Liver (tissue), 10 donors: ENCODE measurements at places on chromosomes 2 and 18. TPM values are rescaled to one million over a fixed set of nuclear protein-coding genes. Genes with fewer than 3 reads are reported as not detected.

Gene GPR75
- 0.21 TPM for polyA plus RNA-seq

DNA sequence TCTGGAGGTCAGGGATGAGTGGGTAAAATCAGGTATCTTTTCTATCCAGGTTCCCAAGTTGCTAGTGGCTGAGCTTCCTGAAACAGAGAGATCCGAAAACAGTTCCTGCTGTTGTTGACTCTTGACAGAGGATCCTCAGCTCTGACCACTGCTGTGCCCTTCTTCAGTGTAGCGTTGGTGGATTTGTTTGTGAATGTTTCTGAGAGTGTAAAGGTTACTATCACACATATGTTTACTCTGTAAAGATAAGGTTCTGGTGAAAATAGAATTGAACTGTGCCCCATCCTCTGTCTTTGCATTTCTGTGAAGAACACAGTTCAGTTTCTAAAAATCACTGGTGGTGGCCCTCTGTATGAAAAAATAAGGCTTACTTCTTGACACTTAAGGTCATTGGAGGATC is 119.8 kb downstream of the LDLRAD4 start:
- no peak for DNase-seq

DNA sequence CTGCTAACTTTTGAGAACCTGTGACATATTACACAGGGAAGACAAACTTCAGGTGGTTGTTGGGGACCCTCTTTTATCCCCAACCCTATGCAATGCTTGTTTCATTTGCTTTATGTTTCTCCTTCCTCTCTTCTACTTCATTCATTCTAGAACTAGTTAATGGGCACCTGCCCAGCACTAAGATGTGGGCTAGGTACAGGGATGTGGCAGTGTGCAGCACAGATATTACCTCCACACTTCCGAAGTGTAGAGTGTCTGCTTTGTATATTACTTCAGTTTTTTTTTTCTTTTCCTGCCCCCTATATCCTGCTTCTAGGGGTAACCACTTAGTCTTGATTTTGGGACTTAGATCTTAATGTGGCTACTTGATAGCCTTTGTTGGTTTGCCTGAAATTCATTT is 35.1 kb downstream of the CD28 start:
- no peak for DNase-seq

Gene TMX3
- 9.0 TPM for polyA plus RNA-seq

DNA sequence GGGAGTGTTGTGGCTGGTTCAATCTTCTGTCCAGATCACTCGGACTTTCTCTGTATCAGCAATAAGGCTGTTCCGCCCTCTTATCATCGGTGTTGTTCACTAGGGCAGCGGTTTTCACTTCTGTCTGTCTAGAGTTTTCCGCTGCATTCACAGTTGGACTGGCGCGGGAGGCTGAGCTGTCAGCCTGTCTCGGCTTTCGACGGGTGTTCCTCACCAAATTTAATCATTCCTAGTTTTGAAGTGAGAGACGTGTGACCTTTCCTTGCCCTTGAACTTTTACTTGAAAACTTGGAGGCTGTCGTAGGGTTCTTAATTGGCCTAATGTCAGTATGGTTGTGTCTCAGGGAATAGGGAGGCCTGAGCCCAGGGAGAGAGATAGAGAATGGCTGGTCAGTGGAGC is 108.3 kb downstream of the NFATC1 start:
- no peak for DNase-seq

GRCh38 chr2:218872645-218873358 is 7.8 kb upstream of the WNT10A start:
- no peak for DNase-seq

GRCh38 chr2:2703762-2704427 is 372.8 kb upstream of the MYT1L start:
- no peak for DNase-seq

- no peak for DNase-seq
These were observed 5.1 kb upstream of the PTPRM start for GRCh38 chr18:7561909-7562460.

DNA sequence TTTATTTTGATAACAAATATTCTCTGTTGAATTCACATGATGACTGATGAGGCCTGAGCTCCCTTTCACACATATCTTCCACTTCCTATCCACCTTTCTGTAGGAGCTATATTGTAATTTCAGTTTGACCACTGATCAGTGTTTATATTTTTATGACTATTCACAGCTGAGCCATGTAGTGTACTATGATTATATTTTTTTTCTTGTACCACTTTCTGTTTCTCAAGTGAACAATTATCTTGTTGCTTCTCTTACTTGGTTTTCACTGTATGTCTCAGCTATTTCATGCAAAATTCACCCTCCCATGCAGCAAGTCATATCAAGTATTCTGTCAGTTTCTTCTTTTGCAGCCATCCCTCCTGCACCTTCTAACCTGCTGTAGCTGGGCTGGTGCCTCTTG is 78.4 kb downstream of the TMEM247 start:
- no peak for DNase-seq

DNA sequence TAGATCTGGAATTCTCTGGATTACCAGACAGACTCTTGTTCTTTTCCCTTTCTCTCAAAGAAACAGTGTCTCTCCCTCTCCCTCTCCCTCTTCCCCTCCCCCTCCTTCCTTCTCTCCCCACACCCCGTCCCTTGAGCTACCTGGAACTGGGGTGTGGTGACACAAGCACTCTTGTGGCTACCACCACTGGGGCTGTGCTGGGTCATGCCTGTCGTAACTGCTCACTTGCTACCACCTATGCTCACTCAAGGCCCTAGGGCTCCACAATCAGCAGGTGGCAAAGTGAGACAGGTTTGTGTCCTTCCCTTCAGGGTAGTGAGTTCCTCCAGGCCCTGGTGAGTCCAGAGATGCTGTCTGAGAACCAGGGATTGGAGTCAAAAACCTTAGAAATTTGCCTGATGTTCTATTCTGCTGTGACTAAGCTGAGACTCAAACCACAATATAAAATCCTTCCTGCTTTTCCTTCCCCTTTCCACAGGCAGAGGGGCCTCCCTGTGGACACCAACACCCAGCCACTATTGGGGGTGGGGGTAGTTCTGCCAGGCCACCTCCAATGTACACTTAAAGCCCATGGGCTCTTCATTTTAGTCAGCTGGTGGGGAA is 70.8 kb downstream of the OXER1 start:
- no peak for DNase-seq

Gene ATG9A
- polyA plus RNA-seq = 31.1 TPM

GRCh38 chr18:74563999-74564398 is 29.7 kb downstream of the CNDP1 start:
- no peak for DNase-seq

Gene CSRNP3
- polyA plus RNA-seq = 1.8 TPM

DNA sequence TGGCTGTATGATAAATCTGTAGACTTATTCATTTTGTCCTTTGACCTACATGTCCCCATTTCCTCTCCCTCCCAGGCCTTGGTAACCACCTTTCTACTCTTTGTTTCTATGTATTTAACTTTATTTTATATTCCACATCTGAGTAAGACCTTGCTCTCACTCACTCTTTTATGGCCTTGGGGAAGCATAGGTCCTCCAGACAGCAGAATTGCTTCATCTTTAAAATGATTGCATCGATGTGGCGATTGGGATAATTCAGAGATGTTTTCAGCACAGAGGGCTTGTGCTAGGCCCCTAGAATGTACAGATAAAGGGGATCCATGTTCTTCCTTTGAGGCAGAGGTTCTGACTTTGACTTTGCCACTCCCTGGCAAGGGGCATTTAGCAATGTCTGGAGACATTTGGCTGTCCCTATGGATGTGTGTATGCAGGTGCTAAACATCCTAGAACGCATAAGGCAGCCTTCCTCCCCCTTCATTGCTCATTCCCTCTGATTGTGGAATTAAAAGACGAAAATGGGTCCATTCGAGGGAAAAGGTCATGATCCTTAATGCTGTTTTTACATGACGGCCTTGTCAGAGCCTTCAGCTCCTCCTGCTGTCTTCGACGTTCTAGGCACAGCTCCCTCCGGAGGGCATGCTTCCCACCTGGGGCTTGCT is 1.2 kb upstream of the GPR39 start:
- DNase-seq = no peak

Gene CABYR
- polyA plus RNA-seq = 0.36 TPM

- DNase-seq = no peak
These were observed 8.9 kb downstream of the TMSB10 start for GRCh38 chr2:84914334-84914733.

Gene SKA1
- polyA plus RNA-seq = 0.24 TPM

DNA sequence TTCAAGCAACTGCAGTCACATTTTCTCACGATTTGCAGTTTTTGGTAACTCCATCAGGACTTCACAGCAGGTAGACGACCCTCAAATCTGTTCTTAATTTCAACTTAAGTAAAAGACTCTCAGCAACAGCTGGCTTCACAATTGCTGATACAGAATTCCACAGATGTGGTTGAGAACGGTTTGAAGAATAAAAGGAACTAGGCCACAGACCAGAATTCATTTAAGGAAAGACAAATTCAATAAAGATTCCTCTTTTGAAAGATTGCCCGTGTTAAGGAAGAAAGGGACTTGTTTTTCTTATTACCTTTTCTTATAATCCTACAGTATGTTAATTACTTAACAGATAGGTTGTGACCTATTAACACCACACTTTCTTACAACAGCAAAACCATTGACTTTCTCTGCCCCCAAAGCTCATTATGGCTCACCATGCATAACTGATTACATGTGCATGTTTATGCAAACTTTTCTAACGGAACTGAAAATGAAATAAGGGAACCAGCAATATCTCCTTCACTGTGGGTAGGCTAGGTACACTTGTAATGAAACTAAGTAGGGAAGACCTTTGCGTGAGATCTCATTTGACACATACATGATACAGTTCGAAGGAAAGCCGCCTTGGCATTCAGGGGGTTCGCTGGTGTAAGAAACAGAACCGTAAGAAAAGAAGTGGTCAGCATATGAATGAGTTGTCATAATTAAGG is 4.7 kb upstream of the ZNF516 start:
- DNase-seq = no peak

GRCh38 chr2:230904856-230905447 is 20.1 kb downstream of the GPR55 start:
- DNase-seq = peak; percentile 31

GRCh38 chr2:50582164-50582563 is 449.8 kb downstream of the NRXN1 start:
- no peak for DNase-seq

DNA sequence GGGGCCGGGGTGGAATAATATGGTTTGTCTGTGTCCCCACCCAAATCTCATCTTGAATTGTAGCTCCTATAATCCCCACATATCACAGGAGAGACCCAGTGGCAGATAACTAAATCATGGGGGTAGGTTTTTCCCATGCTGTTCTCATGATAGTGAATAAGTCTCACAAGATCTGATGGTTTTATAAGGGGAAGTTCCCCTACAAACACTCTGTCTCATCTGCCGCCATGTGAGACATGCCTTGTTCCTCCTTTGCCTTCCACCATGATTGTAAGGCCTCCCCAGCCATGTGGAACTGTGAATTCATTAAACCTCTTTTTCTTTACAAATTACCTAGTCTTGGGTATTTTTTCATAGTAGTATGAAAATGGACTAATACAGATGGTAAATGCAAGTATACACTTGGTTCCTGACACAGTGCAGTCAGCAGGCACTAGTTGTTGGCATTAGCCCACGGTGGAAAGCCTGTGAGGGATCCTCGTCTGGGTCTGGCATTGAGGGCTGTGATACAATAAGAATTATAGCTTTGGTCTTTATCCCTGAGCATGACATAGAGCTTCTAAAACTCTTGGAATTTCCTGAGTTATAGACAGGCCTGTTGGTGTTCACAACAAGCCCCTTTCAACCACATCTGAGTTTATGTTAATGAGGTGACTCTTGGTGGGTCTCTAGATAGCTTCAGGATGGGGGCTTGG is 135.8 kb downstream of the CABLES1 start:
- DNase-seq = no peak

DNA sequence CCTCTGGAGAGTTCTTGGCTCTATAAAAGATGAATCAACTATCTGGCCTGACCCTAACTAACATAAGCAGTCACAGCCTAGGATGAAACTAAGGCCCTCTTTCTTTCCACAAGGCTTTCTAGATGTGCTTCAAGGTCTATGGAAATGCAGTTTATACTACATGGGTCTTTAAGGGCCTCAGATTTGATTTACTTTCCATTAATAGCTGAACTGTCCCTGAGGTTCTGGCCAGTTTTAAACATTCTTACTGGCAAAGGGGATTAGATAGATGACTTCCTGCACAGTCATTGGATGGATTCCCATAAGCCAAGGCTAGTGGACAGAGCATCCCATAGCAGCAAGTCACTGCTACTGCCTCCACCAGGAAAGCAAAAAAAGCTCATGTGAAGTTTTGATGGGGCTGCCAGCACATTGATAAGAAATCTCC is 38.1 kb upstream of the LCLAT1 start:
- DNase-seq = no peak

- DNase-seq = no peak
These were observed 161.7 kb upstream of the ZNF236 start for GRCh38 chr18:76660571-76661192.

Gene RIT2
- not detected for polyA plus RNA-seq

Gene CXCR1
- 1.1 TPM for polyA plus RNA-seq

- no peak for DNase-seq
These were observed 33.7 kb downstream of the EHBP1 start for GRCh38 chr2:62738981-62739936.

GRCh38 chr18:48896875-48897511 is 53.8 kb downstream of the SMAD7 start:
- DNase-seq = no peak

Gene RALBP1
- polyA plus RNA-seq = 15.6 TPM

DNA sequence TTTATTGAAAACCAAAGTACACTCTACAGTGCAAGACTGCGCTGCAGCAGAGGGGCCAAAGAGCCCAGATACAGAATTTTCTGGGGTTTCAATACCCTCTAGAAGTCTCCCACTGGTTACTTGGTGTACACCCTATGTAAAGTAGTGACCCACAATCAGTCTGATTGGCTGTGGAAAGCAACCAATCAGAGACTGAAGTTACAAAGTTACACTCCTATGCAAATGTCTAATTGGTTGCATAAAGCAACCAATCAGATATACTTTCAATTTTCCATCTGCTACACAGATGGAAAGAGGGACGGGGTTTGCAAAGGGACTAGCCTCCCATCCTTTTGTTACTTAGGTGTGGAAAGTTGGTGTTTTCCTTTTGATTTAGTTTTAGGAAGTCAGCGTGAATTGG is 198.9 kb upstream of the SH3BP4 start:
- DNase-seq = no peak

Gene LINC00305
- not detected for polyA plus RNA-seq

GRCh38 chr2:157903151-157903550 is 27.0 kb upstream of the ACVR1 start:
- no peak for DNase-seq

DNA sequence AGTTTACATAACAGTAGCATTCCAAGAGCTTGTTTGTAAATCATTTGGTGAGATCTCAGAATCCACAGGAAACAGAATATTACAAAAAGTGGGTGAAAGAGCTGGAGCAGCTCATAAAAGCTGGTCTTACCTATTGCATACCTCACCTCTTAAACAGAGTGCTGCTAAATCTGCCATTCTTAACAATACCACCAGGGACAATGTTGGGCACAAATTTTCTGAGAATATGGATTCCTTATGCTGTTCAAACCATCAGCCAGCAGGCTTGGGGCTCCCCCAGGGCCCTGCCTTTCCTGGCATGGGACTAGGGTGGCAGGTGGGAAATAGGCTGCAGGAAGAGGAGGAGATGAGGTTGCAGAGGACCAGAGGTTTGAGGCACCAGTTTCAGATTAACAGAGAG is 55.6 kb downstream of the TGFA start:
- DNase-seq = no peak

Gene EVX2
- not detected for polyA plus RNA-seq

Gene TBC1D8
- polyA plus RNA-seq = 13.2 TPM
